ENCODE measurements at places on chromosomes 3 and 15.

DNA sequence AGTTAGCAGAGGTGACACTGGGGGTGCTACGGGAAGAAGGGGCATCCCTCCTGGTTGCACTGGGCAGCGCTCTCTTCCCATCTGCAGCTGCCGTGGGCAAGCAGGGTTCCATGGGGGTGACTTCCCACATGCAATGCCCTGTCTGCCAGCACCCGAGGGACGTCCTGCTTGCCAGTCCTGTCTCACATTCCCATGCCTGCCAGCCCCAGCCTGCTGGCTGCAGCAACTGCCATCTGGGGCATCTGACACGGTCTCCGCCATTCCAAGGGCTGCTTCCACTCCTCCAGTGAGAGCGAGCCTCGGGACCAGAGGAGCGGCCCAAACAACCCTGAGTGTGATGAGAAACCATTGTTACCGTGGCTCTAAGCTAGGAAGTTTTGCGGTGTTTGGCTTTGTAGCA lies 45.4 kb upstream of the RPL32 start:
- no peak for DNase-seq

- no peak for DNase-seq
These were observed 3.2 kb upstream of the RIOX2 start for GRCh38 chr3:97975466-97975865.

DNA sequence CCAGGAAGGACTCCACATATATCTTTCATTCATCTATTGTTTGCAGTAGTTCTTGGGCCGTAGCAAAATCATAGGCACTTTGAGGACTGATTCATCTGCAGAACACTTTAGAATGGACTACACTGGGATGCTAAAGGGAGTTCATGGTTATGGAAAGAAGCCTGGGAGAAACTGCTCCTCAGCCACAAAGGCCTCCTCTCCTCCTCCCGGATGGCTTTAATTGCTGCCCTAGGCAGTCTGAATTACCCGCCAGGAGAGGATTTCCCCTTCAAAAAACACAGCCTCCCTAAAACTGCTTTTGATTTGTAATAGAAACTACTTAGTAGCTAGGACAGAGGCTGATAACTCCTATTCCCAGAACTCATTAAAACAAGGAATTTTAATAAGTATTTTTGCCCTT lies 4.6 kb downstream of the TMEM266 start:
- no peak for DNase-seq

GRCh38 chr15:101444015-101444414 lies 45.5 kb downstream of the PCSK6 start:
- DNase-seq, result no peak

DNA sequence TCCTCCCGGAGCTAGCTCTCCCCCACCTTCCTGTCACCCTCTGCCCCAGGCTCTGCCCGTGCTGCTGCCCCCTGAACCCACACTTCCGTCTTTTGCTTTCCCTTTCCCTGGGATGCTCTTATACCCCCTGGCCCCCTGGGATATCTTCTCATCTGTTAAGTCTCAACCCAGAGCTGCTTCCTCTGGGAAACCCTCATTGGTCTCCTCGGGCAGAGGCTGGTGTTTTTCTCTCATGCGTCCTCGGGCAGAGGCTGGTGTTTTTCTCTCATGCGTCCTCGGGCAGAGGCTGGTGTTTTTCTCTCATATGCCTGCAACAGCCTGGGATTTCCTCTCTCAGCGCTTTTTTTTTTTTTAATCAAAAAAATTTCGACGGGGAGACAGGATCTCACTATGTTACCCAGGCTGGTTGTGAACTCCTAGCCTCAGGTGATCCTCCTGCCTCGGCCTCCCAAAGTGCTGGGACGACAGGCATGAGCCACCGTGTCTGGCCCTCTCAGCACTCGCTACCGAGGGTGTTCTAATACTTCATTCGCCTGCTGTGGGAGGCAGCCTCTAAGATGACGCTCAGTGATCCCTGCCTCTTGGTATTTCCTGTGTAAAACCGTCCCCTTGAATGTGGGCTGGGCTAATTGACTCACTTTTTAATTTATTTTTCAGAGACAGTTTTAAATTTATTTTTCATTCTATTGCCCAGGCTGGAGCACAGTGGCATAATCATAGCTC lies 62.7 kb upstream of the TFRC start:
- DNase-seq, result no peak

DNA sequence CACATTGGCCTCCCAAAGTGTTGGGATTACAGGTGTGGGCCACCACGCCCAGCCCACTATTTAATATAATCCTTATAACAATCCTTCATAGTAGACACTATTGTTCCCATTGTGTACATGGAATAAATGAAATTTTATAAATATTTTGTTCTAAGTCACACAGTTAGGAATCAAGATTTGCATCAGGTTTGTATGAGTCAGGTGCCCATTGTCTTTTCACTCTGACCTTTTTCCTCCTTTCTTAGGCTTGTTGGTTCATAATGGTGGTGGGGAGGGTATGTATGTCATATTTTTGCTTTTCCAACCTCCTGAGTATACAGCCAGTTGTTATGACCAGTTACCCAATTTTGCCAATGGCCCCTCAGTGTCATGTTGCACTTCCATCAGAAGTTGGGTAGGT lies 18.0 kb upstream of the SLC30A4 start:
- DNase-seq, result no peak

DNA sequence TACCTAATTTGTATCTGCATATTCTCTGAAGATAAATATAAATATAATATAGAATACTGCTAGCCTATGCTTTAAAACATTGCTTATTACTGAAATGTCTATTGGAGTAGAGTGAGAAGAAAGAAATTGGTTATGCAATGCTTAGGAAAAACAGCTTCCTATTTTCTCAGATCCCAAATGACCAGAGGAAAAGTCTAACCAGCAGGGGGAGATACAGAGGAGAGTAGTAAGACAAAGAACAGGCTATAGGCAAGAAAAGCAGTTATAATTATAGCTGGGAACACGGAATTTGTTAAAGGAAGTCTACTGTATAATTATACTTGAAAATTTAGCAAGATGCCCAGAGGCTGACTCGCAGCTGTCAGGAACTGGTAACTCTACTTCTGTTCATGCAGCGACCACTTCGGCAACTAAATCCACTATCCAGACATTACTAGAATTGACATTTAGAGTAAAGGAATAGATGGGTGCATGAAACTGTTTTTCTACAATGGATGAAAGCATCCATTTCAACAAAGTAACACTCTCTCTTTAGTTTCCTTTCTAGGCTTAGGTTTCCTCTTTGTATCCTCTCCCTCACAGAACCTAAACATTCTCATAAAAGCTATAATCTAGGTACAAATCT lies 97.2 kb downstream of the TBC1D5 start:
- DNase-seq, result peak; percentile 43

- no peak for DNase-seq
These were observed 186.3 kb downstream of the SATB1 start for GRCh38 chr3:18238746-18239331.

DNA sequence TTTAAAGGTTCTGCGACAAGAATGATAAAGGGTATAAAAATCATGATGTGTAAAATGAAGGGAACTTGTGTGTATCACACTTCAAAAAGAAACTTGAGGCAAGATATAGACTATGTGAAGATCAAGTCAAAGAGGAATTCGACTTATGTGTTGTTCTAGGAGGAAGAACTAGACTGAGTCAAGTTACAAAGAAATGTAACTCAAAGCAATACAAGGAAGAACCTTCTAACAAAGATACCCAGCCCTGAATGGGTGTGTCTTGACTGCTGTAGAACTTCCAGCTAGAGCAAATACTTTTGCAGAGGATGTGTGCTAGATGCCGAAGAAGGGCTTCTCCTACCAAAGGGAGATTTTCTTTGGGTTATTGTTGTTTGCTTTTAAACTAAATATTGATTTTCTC lies 2.4 kb downstream of the SLC49A4 start:
- DNase-seq, result no peak

GRCh38 chr15:42582569-42583375 lies 7.4 kb downstream of the STARD9 start:
- no peak for DNase-seq

DNA sequence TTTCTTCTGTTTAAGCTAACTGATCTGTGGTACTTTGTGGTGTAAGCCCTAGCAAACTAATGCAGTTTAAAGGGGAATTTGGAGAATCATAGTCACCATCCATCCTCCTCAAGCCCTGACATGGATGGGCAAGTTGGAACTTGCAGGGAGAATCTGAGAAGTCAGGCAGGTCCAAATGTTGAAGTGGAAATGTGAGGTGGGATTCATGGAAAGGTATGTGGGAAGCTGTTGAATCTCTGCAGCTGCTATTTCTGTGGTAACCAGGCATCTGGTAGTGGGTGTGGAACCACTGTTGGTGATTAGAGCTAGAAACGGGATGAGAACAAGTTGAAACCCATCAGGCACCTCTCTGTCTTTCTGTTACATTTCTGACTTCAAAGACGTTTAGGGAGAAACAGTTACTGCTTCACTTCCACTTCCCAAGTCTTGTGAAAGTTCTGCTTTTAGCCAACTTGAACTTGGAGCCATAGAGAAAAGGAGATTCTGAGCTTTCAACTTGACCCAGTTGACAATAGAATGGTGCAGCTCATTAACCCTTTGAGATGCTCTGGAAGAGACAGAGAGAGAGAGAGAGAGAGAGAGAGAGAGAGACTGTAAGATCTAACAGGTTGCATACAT lies 38.1 kb upstream of the NMNAT3 start:
- DNase-seq, result no peak

DNA sequence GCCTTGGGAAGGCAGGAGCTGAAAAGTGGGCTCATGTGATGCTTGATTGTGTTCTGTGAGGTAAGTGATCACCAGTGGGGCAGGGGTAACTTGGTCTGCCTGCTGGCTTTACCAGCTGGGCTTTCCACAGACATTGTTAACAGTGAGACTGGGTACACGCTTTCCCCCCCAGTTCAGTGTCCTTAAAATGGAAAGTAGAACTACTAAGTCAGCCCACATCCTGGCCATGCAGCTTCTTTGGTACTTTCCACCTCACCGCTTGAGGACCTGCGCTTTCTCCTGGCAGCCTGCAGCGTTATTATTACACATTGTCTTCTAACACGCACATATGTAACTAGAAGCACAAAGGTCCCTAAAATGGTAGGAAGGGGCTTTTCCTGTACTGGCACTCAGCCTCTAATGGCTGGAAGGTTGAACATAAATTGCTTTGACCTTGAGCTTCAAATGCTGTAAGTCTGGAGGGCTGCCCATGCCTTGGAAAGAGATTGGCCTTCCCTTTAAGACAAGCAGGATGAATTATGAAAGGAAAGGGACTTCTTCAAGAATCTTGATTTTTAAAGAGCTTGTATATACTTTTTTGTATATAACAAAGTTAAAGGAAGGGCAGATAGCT lies 216.1 kb upstream of the ROPN1 start:
- no peak for DNase-seq

GRCh38 chr3:72896996-72897757 lies 9.3 kb downstream of the GXYLT2 start:
- DNase-seq, result no peak

DNA sequence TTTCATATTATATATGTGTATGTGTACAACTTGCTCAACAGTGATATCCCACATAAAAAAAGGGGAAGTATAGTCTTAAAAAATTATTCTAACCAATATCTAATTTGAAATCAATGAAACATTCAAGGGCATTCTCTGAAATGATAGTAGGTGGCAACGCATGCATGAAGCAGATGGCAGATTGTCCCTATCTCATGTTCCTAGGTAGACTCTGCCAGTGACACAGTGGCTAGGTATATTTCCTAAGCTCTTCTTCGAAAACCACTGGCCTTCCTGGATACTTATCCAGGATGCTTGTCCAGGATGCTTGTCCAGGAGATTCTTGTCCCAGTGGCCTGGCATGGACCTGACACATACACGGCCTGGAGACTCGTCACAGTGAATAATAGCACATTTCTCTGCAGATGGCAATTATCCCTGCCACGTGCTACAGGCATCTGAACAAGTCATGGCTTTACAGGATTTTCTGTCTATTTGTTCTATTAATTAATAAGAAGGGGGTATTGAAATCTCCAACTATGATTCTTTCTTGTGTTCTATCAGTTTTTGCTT lies 54.9 kb downstream of the OCA2 start:
- DNase-seq, result no peak

DNA sequence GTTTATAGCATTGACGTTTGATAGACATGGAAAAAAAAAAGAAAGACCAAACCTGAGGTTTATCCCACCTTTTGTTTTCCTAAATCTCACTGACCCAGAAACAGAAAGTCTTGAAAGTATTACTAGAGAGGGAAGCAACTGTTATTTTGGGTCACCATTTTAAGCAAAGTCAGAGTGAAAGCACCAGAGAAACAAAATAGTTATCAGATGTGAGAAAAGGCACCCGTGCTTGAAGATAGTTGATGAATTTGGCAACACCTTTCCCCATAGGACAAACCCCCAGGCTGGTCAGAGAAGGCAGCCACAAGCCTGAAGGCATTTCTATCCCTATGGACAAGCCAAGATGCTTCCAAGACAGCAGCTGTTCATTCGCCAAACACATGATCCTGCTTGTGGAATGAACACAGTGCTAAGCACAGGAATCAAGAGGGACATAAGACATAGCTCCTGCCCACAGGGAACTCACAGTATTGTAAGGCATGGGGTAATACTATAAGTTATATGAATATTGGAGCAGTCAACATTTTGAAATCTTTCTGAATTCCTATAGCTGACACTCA lies 170.9 kb downstream of the ERC2 start:
- DNase-seq, result no peak

- peak; percentile 19 for DNase-seq
These were observed 38.4 kb downstream of the RBMS3 start for GRCh38 chr3:29319262-29319661.

DNA sequence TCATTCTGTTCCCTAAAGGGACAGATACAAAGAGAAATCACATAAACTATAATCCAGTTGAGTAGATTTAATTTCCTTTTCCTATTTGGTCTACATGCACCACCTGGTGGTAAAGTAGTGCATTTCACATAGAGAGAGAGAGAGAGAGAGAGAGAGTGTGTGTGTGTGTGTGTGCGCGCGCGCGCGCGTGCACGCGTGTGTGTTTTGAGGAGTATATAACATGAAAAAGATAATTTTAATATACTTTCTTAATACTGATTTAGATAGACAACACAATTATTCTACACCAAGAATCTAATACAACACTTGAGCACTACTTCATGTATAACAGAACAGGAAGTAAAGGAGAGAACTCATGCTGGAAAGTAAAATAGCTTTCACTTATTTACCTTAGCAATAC lies 1.1 kb upstream of the FGF7 start:
- DNase-seq, result peak; percentile 37

GRCh38 chr15:62740141-62741004 lies 302.2 kb upstream of the TPM1 start:
- no peak for DNase-seq

- DNase-seq, result peak; percentile 56
These were observed at the start of gene PROS1 for GRCh38 chr3:93973131-93974126. Gene PROS1, minus strand, starts transcription at chr3:93973896. Its CDS starts 147 bp downstream, at chr3:93973749.

- DNase-seq, result peak; percentile 29
These were observed 88.6 kb upstream of the ZNF385D start for GRCh38 chr3:21839592-21839991.

All from Caki2 (cell line).